ENCODE measurements at places on chromosomes 5 and 9. TPM values are rescaled to one million over a fixed set of nuclear protein-coding genes. Genes with fewer than 3 reads are reported as not detected.

GRCh38 chr5:15248731-15249130 lies 251.2 kb upstream of the FBXL7 start:
- no peak for DNase-seq

- no peak for DNase-seq
Measured at GRCh38 chr5:140051950-140052349, 8.9 kb upstream of the NRG2 start.

DNA sequence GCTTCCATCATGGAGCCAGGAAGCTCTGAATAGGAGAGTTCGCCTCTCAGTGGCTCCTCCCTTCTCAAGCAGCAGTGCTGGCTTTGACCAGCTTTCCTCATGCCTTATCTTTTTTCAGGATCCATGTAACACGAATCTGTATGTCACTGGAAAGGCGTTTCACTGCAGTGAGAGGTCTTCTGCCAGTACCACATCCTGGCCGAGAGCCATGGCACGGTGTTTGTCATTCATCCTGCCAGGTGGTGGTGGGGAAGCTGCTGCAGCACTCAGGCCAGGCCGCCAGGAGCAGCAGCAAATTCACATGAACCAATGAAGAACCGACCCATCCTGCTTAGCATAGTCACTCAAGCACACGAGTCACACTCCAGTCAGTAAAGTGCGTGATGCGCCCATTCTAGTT lies 179.0 kb downstream of the FANCC start:
- DNase-seq: no peak

DNA sequence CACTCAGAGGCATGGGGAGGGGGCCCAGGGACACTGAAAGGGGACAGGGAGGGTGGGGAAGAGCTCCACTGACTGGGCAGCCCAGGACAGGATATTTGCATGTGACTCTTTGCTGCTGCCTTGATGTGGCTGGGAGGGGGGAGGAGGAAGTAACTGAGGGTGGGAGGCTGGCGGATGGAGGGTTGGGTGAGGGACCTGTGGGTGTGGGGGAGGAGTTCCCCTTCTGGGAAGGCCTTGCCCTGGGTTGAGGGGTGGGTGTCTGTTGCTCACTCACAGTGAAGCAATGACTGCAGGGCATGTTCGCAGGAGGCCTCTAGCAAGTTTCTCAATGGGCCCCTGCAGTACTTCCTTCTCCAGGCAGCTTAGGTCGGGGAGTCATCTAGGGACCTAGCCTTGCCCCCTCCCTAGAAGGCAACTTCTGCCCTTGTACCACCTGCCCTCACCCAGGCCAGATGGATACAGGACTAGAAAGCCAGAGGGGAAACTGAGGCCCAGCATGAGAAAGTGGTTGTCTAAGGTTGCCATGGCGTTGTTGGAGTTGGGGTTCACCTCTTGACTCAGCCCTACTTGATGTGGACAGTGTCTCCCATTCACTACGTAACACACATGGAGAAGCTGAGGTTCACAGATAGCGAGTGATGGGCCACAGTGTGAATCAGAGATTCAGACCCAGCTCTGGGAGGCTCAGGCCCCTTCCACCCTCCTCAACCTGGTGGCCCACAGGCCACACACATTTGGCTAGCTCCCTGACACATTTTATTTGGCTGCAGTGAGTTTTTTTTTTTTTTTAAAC lies 3.0 kb downstream of the GRK6 start:
- peak; percentile 26 for DNase-seq

DNA sequence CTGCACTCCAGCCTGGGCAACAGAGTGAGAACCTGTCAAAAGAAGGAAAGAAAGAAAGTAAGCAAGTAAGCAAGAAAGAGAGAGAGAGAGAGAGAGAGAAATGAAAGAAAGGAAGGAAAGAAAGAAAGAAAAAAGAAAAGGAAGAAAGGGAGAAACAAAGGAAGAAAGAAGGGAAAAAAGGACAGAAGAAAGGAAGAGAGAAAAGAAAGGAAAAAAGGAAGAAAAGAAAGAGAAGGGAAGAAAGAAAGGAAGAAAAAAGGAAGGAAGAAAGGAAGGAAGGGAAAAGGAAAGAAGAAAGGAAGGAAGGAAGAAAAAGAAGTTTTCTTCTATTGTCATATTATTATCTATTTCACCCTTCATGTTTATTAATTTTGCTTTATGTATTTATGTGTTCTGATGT lies 251.1 kb upstream of the CD180 start:
- DNase-seq: no peak

- DNase-seq: no peak
Measured at GRCh38 chr9:116671605-116672004, 15.5 kb upstream of the TRIM32 start.

GRCh38 chr5:61631438-61631941 lies 299.4 kb downstream of the ZSWIM6 start:
- peak; percentile 63 for DNase-seq

- no peak for DNase-seq
Measured at GRCh38 chr5:50839472-50839871, 173.0 kb downstream of the PARP8 start.

SOHLH1 gene
- not detected for total RNA-seq

IFNA10 gene
- total RNA-seq: not detected

RMRP gene
- 159,856 TPM for total RNA-seq

All from occipital lobe (tissue), 3 donors.